ENCODE measurements at places on chromosomes 3 and 15.

DNA sequence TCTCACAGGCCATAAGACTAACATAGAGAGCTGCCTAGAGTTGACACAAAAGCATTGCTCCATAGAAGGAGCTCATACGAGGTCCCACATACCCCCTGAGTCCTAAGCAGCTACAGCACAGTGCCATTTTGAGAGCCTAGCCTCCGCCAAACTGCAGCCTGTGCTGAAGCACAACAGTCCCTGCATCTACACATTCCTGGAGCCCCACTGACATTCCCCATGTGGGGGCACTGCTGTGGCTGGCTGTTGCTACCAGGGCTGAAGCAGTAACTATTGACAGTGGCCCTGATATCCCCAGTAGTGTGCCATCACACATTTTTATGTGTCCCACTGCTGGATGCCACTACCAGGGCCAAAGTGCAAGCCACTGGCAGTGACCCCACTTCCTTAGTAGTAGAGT lies 80.3 kb downstream of the CERS3 start:
- no peak for DNase-seq

GRCh38 chr3:81443958-81444357 lies 317.5 kb downstream of the GBE1 start:
- no peak for DNase-seq

DNA sequence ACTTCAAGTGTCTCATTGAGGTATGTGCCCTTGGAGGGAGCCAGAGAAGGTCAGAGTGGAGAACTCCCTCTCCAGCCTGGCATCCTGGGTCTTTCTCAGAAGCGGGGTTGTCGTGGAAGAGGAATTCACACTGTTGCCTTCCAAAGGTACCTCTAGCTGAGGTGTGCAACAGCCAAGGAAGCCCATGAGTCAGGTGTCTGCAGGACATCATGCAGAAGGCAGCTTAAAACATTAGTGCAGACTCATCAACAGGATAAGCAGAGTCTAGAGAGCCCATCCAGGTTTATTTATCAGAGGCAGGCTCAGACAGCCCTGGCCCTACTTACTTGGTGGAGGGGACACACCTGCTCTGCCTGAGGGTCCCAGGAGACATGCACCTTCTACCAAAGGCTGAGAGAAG lies 95.6 kb upstream of the TPM1 start:
- no peak for DNase-seq

DNA sequence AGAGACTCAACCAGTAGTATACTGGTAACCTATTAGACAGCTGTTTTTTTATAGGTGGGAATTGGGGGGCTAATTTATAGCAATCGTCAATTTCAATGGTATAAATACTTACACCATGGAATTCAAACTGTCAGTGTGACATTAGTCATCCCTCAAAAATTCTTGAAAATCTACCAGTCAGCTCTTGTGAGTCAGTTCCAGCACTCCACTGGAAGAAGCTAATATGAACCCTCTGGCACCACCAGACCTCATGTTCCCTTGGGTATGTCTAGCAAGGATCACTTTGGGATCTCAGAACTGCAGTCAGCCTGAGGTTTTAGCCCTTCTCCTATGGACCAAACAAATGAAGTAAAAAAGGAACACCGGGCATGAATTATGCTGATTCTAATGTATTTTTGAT lies 11.8 kb upstream of the UACA start:
- DNase-seq = no peak

DNA sequence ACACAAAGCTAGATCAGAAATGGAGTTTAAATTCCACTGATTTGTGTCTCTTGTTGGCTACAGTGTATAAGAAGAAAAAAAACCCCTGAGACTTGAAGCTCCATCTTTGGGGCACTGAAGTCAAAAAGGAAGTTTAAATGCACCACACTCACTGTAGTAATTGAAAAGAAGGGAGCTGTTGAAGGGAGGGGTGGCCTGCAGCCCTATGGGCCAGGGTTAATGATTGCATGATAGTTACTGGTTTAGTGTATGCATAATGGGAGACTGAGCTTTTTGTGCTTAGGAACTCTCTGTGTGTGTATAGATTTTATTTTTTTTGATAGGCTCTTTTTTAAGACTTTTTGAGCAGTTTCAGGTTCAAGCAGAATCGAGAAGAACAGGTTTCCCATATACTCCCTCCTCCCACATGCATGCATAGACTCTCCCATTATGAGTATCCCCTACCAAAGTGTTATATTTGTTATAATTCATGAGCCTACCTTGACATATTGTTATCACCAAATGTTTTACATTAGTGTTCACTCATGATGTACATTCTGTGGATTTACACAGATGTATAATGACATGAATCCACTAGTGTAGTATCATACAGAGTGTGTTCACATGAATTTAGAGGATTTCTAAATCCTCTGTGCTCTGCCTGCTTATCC lies 88.2 kb downstream of the TNFAIP8L3 start:
- no peak for DNase-seq

- DNase-seq = no peak
These were observed 68.7 kb downstream of the CHRD start for GRCh38 chr3:184448321-184449160.

All from stimulated activated CD4-positive, alpha-beta T cell treated with anti-CD3 and anti-CD28 coated beads, Interleukin-1b, Interleukin-23, amount 100 ng/mL, for 1 hour (primary cell).